ENCODE measurements at places on chromosomes 6 and 20.

- no peaks in the 10 kb centered on the region for H3K4me1 ChIP-seq
- H3K27ac ChIP-seq = no peak overlapping the region
- H3K36me3 ChIP-seq = no peaks in the 10 kb centered on the region
- no peak for DNase-seq
- H3K4me3 ChIP-seq = no peak overlapping the region
Measured at GRCh38 chr6:35152067-35152707, 11.0 kb upstream of the TCP11 start.

DNA sequence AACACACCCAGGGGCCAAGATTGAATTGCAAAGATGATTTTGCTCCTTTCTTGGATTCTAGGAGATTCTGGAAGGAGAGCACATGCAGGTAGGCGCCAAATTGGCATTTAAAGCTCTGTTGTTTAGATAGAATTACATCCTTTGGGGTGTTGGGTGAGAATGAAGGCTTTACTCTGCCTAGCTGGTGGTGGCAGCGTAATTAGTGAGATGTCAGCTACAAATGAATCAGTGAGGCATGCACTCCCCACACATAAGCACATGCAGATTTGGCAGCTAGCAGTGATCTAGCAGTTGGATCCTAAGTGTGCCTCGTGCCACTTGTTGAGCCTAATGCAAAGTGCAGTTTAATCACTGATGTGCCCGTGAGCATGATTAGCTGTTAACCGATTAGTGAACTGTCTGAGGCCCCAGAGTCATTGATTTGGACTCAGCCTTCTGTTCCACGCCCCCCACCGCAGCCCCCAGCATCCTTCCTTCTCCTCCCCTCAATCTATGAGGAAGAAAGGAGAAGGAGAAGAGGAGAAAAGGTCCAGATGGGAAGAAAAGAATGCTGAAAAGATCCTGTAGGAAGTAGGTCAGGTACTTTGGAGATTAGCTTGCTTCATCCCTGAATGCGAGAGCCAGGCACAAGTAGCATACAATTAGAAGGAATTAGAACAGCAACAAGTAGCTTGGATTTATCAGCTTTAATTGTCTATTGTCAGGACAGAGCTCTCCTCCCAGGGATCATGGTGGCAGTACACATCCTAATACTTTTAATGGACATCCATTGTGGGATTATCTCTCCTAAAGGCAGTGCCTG is 6.0 kb upstream of the PRDM1 start:
- DNase-seq = no peak
- H3K27ac ChIP-seq = no peak overlapping the region
- peaks cover 3% of the 10 kb centered on the region for H3K4me1 ChIP-seq
- H3K4me3 ChIP-seq = no peak overlapping the region

- H3K36me3 ChIP-seq = no peaks in the 10 kb centered on the region
- H3K4me3 ChIP-seq = no peak overlapping the region
- H3K27me3 ChIP-seq = no peaks in the 10 kb centered on the region
- H3K27ac ChIP-seq = no peak overlapping the region
- DNase-seq = no peak
Measured at GRCh38 chr6:71375676-71376075, 87.1 kb downstream of the OGFRL1 start.

DNA sequence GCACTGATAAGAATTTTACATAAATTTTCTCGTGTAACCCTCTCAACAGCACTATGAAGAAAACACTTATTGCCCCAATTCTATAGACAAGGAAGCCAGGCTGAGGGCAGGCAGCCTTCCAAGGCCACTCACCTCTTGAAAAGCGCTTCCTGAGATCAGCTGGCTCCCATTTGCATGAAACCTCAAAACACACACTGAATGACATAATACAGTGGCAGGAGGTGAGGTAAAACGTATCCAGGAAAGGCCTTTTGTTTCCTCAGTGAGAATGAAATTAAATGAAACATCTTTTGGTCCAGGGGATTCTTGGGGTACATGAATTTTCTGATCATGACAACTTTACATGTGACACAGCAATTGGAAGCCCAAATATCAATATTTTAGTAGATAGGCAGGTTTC is 112.5 kb downstream of the WDR27 start:
- no peak overlapping the region for H3K4me3 ChIP-seq
- H3K27me3 ChIP-seq = no peaks in the 10 kb centered on the region
- no peaks in the 10 kb centered on the region for H3K4me1 ChIP-seq
- peak overlapping the region; percentile 58 for H3K27ac ChIP-seq
- H3K36me3 ChIP-seq = no peaks in the 10 kb centered on the region

- H3K4me3 ChIP-seq = no peak overlapping the region
- H3K27ac ChIP-seq = no peak overlapping the region
- H3K36me3 ChIP-seq = no peaks in the 10 kb centered on the region
- no peak for DNase-seq
Measured at GRCh38 chr6:34138914-34139510, 6.9 kb downstream of the GRM4 start.

GRCh38 chr20:39378776-39379175 is 416.6 kb downstream of the DHX35 start:
- H3K27ac ChIP-seq = no peak overlapping the region
- no peaks in the 10 kb centered on the region for H3K27me3 ChIP-seq
- no peak for DNase-seq
- no peak overlapping the region for H3K4me3 ChIP-seq
- H3K36me3 ChIP-seq = no peaks in the 10 kb centered on the region

- H3K27me3 ChIP-seq = no peaks in the 10 kb centered on the region
- no peak overlapping the region for H3K4me3 ChIP-seq
- H3K27ac ChIP-seq = no peak overlapping the region
- no peaks in the 10 kb centered on the region for H3K36me3 ChIP-seq
- DNase-seq = no peak
- H3K4me1 ChIP-seq = no peaks in the 10 kb centered on the region
Measured at GRCh38 chr6:67811239-67812037, 823.6 kb upstream of the ADGRB3 start.

- peaks cover 2% of the 10 kb centered on the region for H3K4me1 ChIP-seq
- no peak for DNase-seq
- H3K27ac ChIP-seq = no peak overlapping the region
- H3K27me3 ChIP-seq = peaks cover 25% of the 10 kb centered on the region
Measured at GRCh38 chr6:37619641-37620040, 78.0 kb downstream of the MDGA1 start.

- H3K27me3 ChIP-seq = peaks cover 99% of the 10 kb centered on the region
- DNase-seq = no peak
- H3K27ac ChIP-seq = no peak overlapping the region
- H3K36me3 ChIP-seq = no peaks in the 10 kb centered on the region
- H3K4me1 ChIP-seq = peaks cover 31% of the 10 kb centered on the region
Measured at GRCh38 chr6:10409731-10410206, 5.1 kb downstream of the TFAP2A start.

GRCh38 chr6:105921781-105922180 is 164.4 kb upstream of the PRDM1 start:
- no peak for DNase-seq
- H3K36me3 ChIP-seq = no peaks in the 10 kb centered on the region
- H3K27ac ChIP-seq = no peak overlapping the region
- H3K4me1 ChIP-seq = no peaks in the 10 kb centered on the region
- H3K27me3 ChIP-seq = no peaks in the 10 kb centered on the region

DNA sequence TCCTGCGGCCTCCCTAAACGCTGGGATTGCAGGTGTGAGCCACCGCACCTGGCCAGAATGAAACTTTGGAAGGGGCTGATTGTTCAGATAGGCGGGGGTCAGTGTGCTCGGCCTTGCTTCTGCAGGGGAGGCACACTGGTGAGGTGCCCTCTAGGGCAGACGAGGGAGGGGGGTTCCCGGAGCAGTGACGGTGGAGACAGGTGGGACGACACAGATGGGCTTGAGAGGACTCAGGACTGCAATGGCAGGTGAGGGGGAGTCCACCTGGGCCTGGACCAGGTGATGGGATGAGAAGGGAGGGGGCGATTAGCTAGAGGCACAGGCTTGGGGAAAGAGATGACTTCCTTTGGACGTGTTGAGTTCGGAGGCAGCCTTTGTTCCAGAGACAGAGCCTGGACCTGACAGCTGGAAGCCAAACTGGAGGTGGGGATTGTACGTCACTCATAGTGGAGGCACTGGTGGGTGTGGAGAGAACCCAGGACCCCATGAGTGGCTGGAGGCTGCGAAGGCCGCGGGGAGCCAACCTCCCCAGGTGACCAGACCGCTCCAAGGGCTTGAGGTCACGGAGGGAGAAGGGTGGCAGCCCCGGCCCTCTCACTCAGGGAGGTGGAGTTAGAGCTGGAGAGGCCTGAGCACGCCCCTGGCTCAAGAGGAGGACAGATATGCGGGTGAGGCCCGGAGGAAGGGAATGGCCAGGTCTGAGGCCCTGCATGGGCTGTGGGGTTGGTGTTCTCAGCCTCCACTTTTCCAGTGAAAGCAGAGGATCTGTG is 10.5 kb upstream of the MAP1LC3A start:
- H3K27ac ChIP-seq = peak overlapping the region; percentile 74
- no peak overlapping the region for H3K4me3 ChIP-seq
- no peak for DNase-seq
- no peaks in the 10 kb centered on the region for H3K27me3 ChIP-seq

Measured in transverse colon (tissue), 4 donors.